ENCODE measurements at places on chromosomes 6 and 20. TPM values are rescaled to one million over a fixed set of nuclear protein-coding genes. Genes with fewer than 3 reads are reported as not detected.

TREM1 gene
- polyA plus RNA-seq = 12.4 TPM

IP6K3 gene
- polyA plus RNA-seq = 18.4 TPM

BPIFB4 gene
- not detected for polyA plus RNA-seq

KIF6 gene
- polyA plus RNA-seq = 0.01 TPM

GCNT2 gene
- 13.5 TPM for polyA plus RNA-seq

DPPA5 gene
- polyA plus RNA-seq = not detected

GLP1R gene
- polyA plus RNA-seq = 0.39 TPM

PDYN gene
- not detected for polyA plus RNA-seq

HCRTR2 gene
- not detected for polyA plus RNA-seq

C6orf58 gene
- not detected for polyA plus RNA-seq

PTK6 gene
- polyA plus RNA-seq = not detected

NEURL2 gene
- polyA plus RNA-seq = 7.2 TPM

DEF6 gene
- polyA plus RNA-seq = 2.7 TPM

All from heart right ventricle (tissue), 16 donors.